Thymus (tissue), 14 donors: ENCODE measurements at places on chromosomes 7 and 10. TPM values are rescaled to one million over a fixed set of nuclear protein-coding genes. Genes with fewer than 3 reads are reported as not detected.
A peak's percentile ranks its signal among the peaks of the same experiment; 100 is the strongest.

NME8 gene
- 1.0 TPM for total RNA-seq

SLC26A5 gene
- 0.05 TPM for total RNA-seq

FGFBP3 gene
- total RNA-seq = 0.52 TPM

GDF2 gene
- total RNA-seq = not detected

CASTOR2 gene
- 2.5 TPM for total RNA-seq

DNA sequence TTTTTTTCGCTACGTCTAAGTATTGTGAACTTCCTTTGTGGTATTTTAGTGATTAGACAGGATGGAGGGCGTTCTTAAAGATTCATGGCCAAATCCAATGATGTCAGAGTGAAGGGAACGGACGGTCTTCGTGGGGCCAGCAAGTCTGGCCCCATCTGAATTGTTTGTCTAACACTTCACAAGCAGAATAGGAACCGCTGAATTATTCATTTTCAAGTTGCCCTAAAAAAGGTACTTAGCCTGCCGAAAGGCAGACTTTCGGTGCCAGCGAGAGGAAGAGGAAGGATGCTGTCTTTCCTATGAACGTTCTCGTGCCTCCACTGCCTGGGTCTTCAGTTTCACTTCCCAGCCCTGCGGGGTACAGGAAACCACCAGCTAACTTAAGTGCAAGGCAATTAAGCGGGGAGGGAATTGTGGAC lies 145.7 kb upstream of the SH2B2 start:
- no peak overlapping the region for H3K4me3 ChIP-seq
- no peak overlapping the region for H3K27ac ChIP-seq
- DNase-seq = peak; percentile 22
- no peaks in the 10 kb centered on the region for H3K27me3 ChIP-seq
- peaks cover 10% of the 10 kb centered on the region for H3K36me3 ChIP-seq

GRCh38 chr7:44293561-44294324 lies 31.7 kb downstream of the CAMK2B start:
- no peak overlapping the region for H3K4me3 ChIP-seq
- no peaks in the 10 kb centered on the region for H3K4me1 ChIP-seq
- peaks cover 58% of the 10 kb centered on the region for H3K27me3 ChIP-seq
- H3K36me3 ChIP-seq = no peaks in the 10 kb centered on the region
- no peak for DNase-seq

GRCh38 chr7:76302347-76303201 lies at the start of gene HSPB1:
Gene HSPB1, plus strand, starts transcription at chr7:76302673. Its CDS starts 40 bp downstream, at chr7:76302713.
- peaks cover 29% of the 10 kb centered on the region for H3K4me1 ChIP-seq
- H3K27me3 ChIP-seq = peaks cover 9% of the 10 kb centered on the region
- peak; percentile 71 for DNase-seq
- H3K4me3 ChIP-seq = peak within 1 kb of the TSS; percentile 64
- no peaks in the 10 kb centered on the region for H3K36me3 ChIP-seq

DNA sequence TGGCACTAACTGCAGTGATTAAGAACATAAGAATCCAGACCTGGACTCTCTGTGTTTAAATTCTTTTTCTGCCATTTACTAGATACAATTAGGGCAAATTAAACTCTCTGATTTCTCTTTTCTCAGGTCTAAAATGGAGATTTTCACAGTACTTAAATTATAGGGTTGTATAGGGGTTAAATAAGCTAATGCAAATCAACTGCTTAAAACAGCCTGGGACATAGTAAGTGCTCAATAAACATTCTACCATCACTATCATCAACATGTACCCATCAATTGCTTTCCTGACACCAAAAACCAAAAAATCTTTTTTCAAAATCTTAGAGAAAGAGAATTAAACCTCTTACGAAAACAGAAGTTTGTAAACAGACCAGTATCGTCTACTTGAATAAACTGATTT lies 4.5 kb downstream of the ZNF800 start:
- no peak overlapping the region for H3K27ac ChIP-seq
- DNase-seq = no peak
- peaks cover 4% of the 10 kb centered on the region for H3K4me1 ChIP-seq
- peaks cover 4% of the 10 kb centered on the region for H3K36me3 ChIP-seq
- H3K4me3 ChIP-seq = no peak overlapping the region

DNA sequence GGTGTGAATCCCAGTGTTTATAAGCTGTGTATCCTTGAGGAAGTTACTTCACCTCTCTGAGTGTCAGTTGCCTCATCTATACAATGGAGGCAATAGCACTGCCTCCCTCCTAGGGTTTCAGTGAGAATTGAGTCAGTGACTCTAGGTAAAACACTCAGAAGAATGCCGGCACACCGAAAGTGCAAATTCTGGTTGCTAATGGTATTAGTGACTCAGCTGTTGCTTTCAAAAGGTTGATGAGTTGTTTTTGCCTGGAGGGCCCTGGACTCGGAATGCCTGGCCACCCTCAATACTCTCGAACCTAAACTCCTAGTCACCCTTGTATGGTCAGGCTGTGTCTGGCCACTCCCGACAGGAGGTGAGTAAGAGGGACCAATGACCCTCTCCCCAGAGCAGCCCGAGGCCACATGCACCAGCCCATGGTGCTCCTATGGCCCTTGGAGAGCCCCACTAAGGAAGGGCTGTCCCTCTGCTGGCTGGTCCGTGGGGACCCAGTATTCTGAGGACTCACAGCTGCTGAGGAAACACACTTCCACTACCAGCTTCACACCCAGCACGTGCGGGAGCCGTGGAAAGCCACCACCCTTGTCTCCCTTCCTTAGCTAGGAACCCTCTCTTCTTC lies 60.2 kb downstream of the CALML3 start:
- no peaks in the 10 kb centered on the region for H3K36me3 ChIP-seq
- H3K27ac ChIP-seq = no peak overlapping the region
- H3K4me3 ChIP-seq = no peak overlapping the region
- H3K4me1 ChIP-seq = no peaks in the 10 kb centered on the region
- DNase-seq = no peak

DNA sequence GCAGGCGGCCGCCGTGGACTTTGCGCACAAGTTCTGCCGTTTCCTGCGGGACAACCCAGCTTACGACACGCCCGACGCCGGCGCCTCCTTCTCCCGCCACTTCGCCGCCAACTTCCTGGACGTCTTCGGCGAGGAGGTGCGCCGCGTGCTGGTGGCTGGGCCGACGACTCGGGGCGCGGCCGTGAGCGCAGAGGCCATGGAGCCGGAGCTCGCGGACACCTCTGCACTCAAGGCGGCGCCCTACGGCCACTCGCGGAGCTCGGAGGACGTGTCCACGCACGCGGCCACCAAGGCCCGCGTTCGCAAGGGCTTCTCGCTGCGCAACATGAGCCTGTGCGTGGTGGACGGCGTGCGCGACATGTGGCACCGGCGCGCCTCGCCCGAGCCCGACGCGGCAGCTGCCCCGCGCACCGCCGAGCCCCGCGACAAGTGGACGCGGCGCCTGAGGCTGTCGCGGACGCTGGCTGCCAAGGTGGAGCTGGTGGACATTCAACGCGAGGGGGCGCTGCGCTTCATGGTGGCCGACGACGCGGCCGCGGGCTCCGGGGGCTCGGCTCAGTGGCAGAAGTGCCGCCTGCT lies 14.1 kb downstream of the SH2B2 start:
- no peak overlapping the region for H3K4me3 ChIP-seq
- H3K27me3 ChIP-seq = peaks cover 26% of the 10 kb centered on the region
- peaks cover 10% of the 10 kb centered on the region for H3K4me1 ChIP-seq
- no peak for DNase-seq

- no peak for DNase-seq
- H3K27me3 ChIP-seq = no peaks in the 10 kb centered on the region
- no peaks in the 10 kb centered on the region for H3K36me3 ChIP-seq
- H3K27ac ChIP-seq = no peak overlapping the region
Measured at GRCh38 chr7:150487625-150488024, 27.0 kb upstream of the GIMAP7 start.

DNA sequence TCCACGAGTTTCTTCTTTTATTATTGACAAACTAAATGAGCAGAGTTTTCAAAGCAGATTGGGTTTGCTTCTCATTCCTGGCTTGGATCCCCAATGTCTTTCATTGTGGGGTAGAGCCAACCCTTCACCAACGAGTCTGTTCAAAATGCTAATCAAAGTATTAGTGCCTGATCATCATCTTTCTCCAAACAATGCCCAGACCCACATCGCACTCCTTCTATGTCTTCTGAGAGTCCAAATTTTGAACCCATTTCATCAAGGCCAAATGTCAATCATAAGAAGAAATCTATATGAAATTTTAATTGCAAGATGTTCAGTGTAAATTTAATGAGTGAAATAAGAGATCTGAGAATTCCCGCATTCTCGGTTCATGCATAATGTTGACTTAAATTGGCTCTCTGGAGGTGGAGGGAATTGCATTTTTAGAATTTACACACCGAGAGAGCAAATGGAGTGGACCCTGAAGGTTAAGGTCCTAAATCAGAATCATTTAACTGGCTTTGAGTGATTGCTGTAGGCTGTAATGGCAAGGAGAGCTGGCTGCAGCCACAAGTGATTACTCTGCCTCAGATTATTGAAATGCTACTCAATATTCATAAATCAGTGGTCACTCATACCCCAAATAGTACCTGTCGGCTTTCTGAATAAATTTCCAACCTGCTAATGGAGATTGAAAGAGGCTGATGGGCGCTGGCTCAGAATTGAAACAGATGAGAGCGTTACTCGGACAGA lies 602.9 kb downstream of the TYW1 start:
- no peaks in the 10 kb centered on the region for H3K4me1 ChIP-seq
- no peak overlapping the region for H3K4me3 ChIP-seq
- H3K36me3 ChIP-seq = no peaks in the 10 kb centered on the region
- no peaks in the 10 kb centered on the region for H3K27me3 ChIP-seq

DNA sequence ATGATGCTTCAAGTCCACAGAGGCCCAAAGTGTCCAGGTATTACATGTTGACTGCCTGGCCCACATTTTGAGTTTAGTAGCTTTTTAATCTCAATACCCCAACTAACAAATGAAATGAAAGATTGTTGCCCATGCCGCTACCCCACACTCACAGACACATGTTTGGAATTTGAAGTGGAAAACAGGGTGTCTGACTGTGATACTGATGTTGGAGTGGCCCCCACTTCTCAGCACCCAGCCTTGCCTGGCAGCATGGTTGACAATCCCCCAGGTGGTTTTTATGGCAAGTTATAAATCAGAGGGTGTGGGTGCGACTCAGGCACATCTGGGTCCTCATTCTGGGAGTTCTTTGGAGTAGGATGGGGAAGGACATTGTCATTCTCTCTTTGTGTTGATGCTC lies 314.7 kb upstream of the ZNF32 start:
- H3K36me3 ChIP-seq = no peaks in the 10 kb centered on the region
- no peaks in the 10 kb centered on the region for H3K4me1 ChIP-seq
- no peak for DNase-seq
- H3K27ac ChIP-seq = no peak overlapping the region

DNA sequence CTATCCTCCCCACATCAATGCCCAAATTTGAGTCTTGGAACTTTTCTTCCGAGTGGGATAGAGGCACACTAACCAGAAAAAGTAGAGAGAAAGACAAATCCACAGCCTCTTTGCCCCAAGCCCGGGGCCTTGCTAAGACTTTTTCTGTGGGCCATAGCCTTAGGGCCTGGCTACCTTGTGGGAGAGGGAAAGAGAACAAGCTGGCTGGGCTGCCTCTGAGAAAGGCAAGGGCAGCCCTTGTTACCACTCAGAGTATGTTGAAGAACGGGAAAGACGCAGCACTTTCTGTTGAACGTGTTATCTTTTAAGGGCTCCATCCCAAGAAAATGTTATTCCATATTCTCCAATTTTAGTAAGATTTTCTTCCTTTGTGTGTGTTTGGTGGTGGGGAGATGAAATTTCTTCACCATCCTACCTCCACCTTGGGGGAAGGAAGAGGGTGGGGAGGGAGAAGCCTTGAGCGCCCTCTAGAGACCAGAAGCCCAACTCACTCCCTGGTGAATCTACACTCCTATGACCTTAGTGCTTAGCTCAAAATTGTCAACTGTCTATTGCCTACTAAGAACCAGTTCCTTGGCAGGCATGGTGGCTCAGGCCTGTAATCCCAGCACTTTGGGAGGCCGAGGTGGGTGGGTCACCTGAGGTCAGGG lies 3.9 kb upstream of the NRF1 start:
- no peak overlapping the region for H3K4me3 ChIP-seq
- H3K27me3 ChIP-seq = no peaks in the 10 kb centered on the region
- H3K36me3 ChIP-seq = peaks cover 5% of the 10 kb centered on the region
- no peak overlapping the region for H3K27ac ChIP-seq
- no peak for DNase-seq

DNA sequence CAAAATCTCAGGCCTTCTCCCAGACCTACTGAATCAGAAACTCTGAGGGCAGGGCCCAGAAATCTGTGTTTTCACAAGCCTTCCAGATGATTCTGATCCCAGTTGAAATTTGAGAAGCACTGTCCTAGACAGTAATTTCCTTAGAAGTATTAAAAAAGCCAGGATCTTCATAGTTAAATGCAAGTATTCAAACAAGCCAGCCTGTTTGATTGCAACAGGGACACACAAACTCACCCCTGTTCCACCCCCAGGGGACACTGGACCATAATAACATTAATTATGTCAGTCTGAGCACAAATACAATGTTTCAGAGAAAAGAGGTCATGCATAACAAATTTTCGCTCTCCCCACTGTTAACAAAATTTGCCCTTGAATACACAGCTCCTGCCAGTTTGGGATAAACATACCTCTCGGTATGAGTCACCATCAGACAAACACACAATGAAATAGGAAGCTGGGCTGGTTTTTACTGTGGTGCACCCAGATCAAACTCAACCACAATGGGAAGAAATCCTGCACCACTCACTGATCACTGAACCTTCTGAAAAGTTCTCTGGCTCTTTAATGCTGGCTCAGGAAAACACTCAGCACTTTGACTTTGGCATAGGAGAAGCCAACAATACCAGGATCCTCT lies 34.3 kb downstream of the ABLIM1 start:
- no peaks in the 10 kb centered on the region for H3K36me3 ChIP-seq
- H3K4me3 ChIP-seq = no peak overlapping the region
- no peaks in the 10 kb centered on the region for H3K4me1 ChIP-seq
- H3K27ac ChIP-seq = no peak overlapping the region
- H3K27me3 ChIP-seq = no peaks in the 10 kb centered on the region
- no peak for DNase-seq
